ENCODE measurements at places on chromosomes 3 and 15. TPM values are rescaled to one million over a fixed set of nuclear protein-coding genes. Genes with fewer than 3 reads are reported as not detected.

GRCh38 chr15:33188641-33189257 is 5.8 kb downstream of the FMN1 start:
- no peak overlapping the region for H3K4me3 ChIP-seq
- H3K36me3 ChIP-seq, result no peaks in the 10 kb centered on the region
- peak; percentile 19 for DNase-seq

GRCh38 chr3:152447511-152447910 is 178.8 kb downstream of the MBNL1 start:
- no peaks in the 10 kb centered on the region for H3K27me3 ChIP-seq
- H3K36me3 ChIP-seq, result peaks cover 6% of the 10 kb centered on the region
- no peak overlapping the region for H3K27ac ChIP-seq
- no peak for DNase-seq
- H3K4me3 ChIP-seq, result no peak overlapping the region

DNA sequence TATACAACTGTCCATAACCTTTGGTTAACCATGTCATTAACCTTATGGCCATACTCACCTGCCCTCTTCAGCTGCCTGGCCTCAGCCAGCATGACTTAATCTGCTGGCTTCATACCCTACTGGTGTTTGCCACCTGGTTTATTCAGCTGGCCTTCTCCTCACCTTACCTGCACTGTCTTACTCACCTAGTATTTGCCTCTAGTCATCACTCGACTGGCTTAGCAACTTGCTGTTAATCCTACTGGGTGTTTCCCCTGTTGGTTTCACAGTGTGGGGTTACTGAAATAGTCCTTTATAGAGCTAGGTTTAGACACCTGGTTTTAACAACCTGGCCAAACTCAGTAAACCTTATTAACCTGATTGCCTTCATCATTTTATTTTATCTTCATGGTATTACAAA is 96.4 kb downstream of the IL12A start:
- no peaks in the 10 kb centered on the region for H3K36me3 ChIP-seq
- no peak overlapping the region for H3K27ac ChIP-seq
- no peaks in the 10 kb centered on the region for H3K4me1 ChIP-seq
- no peak overlapping the region for H3K4me3 ChIP-seq
- DNase-seq, result no peak

AHSG gene
- polyA plus RNA-seq, result 0.26 TPM

DNA sequence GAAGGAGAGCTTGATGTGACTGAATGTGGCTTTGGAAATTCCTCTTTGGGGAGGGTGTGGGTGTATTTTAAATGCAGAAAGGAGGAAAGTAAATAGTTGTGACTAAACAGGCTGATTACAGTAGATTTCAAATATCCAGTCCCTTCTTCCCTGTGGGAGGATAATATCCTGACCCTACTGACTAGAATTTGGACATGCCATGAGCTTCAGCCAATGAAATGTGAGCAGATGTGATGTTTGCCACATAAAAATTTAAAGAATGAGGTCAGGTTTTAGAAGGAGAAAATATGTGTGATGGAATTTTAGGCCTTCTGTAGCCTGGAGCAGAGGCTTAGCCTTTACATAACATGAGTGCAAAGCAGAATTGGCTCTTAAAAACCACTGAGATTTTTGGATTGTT is 1218.9 kb downstream of the ROBO2 start:
- no peaks in the 10 kb centered on the region for H3K36me3 ChIP-seq
- H3K27me3 ChIP-seq, result no peaks in the 10 kb centered on the region
- no peak overlapping the region for H3K4me3 ChIP-seq
- no peak for DNase-seq

- H3K4me3 ChIP-seq, result no peak overlapping the region
- peak; percentile 62 for DNase-seq
- H3K4me1 ChIP-seq, result no peaks in the 10 kb centered on the region
Measured at GRCh38 chr3:75192146-75192616, 471.9 kb upstream of the FRG2C start.

All from adrenal gland (tissue), 19 donors.